ENCODE measurements at places on chromosomes 3 and 15.

- no peak for DNase-seq
Measured at GRCh38 chr3:176697284-176697889, 499.9 kb downstream of the TBL1XR1 start.

GRCh38 chr3:45946875-45947274 lies 3.6 kb downstream of the CXCR6 start:
- no peak for DNase-seq

- DNase-seq, result peak; percentile 21
Measured at GRCh38 chr15:50907601-50908208, 778 bp upstream of the AP4E1 start.

- peak; percentile 93 for DNase-seq
Measured at GRCh38 chr15:25830844-25831451, 32.2 kb downstream of the ATP10A start.

DNA sequence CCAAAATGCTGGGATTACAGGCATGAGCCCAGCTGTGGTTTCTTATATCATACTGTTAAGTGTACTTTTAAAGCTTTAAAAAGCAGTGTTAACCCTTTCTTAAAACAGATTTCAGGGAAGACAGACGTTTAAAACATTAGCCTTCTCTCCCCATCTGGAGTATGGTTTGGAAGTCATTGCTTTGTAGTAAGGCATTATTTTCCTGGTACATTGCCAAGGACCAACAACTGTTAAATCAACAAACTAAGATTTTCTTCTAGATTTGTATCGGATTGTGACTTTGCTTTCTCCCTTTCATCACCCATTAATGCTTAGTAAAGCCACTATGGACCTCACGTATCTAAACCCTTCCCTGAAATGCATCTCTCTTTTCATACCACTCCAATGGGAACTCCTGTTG lies 50.5 kb downstream of the UBE2E1 start:
- no peak for DNase-seq

DNA sequence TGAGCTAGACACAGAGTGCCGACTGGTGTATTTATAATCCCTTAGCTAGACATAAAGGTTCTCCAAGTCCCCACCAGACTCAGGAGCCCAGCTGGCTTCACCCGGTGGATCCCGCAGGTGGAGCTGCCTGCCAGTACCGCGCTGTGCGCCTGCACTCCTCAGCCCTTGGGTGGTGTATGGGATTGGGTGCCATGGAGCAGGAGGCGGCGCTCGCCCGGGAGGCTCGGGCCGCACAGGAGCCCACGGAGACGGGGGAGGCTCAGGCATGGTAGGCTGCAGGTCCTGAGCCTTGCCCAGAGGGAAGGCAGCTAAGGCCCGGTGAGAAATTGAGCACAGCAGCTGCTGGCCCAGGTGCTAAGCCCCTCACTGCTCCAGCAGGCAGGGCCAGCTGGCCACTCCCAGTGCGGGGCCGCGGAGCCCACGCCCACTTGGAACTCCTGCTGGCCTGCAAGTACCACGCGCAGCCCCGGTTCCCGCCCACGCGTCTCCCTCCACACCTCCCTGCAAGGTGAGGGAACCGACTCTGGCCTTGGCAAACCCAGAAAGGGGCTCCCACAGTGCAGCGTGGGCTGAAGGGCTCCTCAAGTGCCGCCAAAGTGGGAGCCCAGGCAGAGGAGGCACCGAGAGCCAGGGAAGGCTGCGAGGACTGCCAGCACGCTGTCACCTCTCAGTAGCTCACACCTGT lies 109.7 kb downstream of the NSMCE3 start:
- no peak for DNase-seq

GRCh38 chr15:29686079-29686425 lies 136.2 kb downstream of the TJP1 start:
- DNase-seq, result no peak

DNA sequence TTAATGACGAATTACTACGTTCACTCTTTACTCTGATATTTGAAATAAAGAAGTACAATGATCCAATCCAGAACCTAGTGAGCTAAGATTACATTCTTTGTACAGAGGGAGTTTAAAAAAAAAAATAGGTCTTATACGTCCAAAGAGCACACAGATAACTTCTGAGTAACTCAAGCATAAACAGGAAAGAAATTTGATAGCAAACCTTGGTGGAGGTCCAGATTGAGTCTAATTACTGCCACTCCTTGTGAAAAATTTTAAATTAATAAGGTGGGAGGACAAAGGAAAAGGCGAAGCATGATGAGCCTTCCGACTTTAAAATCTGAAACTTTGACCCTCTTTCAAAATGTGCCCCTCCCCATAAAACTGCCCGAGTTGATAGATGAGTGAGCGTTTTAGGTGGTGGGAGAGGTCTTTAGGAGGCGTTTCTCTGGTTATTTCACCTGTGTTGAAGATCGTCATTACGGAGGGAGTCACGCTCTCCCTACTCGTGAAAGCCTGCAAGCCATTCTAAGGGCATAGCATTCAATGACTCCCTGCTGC lies 127.0 kb upstream of the ROBO2 start:
- DNase-seq, result no peak
